M059J (cell line): ENCODE measurements at places on chromosomes 2 and 18.
A peak's percentile ranks its signal among the peaks of the same experiment; 100 is the strongest.

DNA sequence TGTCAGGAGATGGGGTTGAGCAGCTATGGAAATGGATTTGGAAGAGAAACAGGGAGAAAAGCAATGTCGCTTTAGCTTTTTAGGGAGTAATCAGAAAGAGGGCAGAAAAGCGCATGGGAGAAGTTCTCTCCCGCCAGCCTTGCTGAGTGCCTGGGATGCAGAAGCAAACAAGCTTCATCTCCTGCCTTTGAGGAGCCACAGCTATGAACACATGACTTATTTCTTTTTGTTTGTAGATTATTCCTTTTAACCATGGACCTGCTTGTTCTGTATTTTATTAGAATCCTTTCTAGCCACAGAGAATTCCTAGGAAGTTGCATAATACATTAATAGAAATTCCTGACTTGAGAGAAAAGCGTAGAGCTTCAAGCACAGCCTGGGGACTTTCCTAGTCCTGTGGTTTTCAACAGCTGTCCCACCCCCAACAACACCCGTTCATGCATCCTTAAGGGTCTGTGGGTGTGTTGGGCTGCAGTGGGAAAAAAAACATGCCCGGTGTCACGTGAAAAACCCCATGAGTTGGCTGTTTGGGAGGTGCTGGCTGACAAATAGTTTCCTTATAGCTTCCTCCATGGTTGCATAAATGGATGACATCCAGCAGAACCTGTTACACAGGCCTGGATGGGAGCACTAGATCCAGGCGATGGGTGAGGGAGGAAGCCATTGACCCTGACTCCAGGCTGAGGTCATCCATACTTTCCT is 14.9 kb downstream of the SLC9A4 start:
- peak; percentile 5 for DNase-seq

- DNase-seq: no peak
Observed at GRCh38 chr2:72109904-72110303, 37.8 kb downstream of the CYP26B1 start.

GRCh38 chr2:101017371-101017770 is 15.3 kb downstream of the RPL31 start:
- DNase-seq: no peak

DNA sequence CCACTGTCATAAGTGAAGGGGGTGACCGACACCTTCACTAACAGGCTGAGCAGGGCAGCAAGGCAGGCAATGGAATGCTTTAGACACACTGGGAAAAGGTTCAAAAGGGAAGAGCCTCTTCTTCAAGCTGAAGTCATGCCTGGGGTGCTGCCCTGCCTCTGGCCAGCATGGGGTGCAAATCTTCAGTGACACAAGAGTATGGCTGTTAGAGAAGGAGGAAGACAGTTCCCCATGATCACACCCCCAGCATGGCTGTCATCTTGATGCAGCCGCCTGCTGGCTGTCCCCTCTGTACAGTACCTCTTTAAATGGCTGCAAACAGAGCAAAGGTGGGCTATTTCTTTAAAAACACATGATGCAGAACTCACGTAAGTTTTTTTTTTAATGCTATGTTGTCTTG is 71.9 kb downstream of the INPP4A start:
- DNase-seq: no peak

GRCh38 chr2:106566050-106566449 is 78.9 kb downstream of the CD8B2 start:
- no peak for DNase-seq

DNA sequence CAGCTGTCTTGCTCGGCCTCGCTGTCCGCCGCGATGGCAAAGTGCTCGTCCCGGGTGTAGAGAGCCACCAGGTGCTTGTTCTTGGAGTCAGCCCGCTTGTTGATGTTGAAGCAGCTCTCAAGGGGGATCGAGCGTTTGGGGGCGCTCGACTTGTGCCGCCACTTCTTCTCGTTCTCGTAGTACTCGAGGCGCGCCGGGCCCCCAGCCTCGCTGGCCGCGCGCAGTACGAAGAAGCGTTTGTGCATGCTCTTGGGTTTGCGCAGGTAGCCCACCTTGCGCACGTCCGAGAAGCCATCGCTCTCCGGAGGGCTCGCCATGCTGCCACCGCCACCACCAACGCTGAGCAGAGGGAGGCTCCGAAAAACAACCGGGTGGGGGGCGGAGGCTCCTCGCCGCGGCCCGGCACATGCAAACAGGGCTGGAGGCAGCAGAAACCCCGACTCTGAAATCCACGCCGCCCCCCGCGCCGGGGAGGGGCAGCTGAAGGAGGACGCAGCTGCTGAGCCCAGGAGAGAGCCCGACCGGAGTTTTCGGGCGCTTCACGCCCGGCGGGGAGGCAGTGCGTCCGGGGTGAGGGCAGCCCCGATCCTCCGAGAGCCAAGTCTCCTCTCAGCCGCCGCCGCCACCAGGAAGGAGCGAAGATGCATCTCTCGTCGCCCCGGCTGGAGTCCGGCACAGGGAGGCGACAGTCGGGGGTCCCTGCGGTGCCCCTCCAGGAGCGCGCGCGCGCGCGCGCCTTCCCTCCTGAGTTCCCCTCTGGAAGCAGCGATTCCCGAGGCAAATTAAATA is 1.0 kb downstream of the IRS1 start:
- peak; percentile 37 for DNase-seq

DNA sequence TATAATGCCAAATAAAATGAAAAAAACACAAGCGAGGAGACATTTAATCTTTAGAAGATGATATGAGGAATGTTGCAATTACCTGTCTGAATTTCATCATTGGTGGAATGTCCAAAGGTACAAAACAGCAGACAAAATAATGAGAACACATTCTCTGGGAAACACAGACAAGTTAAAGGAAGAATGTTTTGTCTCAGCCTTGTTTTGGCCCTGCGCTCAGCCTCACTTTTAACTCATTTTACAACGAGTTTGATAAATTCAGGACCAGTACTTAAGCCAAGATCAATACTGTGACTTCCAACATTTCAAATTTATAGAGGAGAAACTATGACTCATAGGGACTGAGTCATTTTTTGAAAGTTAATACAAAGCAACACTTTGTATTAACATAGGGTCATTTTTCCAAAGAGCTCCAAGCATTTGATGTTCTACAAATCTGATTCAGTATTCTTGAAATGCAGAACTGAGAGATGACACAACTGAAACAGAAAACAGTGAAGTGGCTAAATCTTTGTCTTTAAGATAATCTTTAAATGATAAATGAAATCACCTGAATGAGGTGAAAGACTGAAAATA is 833.2 kb upstream of the CHAC2 start:
- DNase-seq: peak; percentile 58

GRCh38 chr2:204170411-204170810 is 233.8 kb downstream of the ICOS start:
- DNase-seq: no peak

DNA sequence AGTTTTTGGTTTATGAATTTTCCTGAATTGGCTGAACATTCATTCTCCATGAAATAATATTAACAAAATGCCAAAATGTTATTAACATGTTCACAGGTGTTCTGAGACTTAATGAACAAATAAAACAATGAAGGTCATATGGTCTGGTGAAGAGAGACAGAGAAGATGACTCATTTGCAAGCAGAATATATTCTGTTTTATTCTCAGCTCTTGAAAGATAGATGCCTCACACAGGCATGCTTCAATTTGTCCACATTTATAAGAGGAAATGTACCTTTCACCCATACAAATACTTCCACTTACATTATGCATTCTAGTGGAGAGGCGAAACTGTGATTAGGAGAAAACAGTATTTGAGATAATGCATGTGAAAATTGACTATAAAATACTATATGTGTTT is 75.4 kb upstream of the PGAP1 start:
- no peak for DNase-seq

- DNase-seq: peak; percentile 60
Observed at GRCh38 chr2:36607947-36608346, 10.0 kb upstream of the FEZ2 start.

DNA sequence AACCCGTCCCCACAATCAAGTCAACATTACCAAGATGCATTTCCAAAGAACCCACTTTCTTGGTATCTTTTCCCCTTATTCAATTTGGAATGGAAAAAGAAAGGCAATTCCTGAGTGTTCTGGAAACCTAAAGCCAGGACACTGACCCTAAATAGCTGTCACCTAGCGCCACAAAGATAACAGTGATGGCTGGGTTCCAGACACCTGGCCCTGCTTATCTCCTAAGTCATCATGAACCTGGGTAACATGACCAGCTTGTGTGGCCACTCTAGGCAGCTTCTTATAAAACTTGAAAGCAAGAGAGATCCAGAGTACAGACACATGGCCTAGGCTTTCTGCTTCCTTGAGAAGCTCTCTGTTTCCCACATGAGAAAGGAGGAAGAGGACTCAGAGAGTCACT is 95.4 kb downstream of the BOD1L2 start:
- no peak for DNase-seq

- DNase-seq: no peak
Observed at GRCh38 chr18:45723567-45724355, at the start of gene SLC14A1. SLC14A1 (plus strand) TSS chr18:45724181; CDS start chr18:45730321, 6,140 bp downstream.

DNA sequence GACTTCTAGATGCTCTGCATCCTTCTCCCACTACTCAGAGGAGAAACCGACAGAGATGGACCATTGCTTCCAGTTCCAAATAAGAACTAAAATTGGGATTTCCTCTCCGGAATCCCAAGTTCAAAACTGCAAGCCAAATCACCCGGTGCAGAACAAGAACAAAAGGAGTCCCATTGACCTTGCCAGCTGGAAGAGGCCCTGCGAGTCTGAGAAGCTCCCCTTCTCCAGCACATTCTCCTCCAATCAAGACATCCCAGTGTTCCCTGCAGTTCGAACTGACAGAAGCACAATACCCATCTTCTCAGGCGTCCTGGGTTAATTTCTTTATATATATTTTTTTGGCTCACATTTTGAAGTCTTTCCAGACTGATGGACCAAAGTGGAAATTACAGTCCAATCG is 195.3 kb upstream of the MEIS1 start:
- DNase-seq: no peak

DNA sequence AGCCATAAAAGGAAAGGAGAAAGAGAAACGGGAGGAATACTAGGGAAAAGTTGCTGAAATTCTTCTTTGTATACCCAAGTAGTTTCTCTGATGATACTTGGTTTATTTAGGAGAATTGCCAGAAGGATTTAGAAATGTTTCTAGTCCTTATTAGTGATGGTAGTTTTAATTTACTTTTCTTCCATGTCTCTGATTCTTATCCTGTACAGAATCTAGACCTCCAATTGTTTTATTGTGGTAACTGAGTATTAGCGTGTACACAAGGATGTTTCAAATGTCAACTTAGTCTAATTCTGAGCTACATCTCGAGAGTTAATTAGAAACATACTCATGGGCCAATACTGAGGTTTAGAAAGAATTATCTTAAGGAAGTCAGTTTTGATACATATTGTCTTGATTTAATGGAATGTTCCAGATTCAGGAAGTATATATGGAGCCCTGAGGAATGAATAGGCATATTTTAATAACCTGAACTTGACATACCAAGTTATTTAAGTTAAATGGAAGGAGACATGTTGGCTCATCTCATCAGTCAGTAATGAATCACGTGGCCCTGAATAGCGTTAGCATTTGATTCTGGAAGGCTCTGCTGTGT is 219.6 kb downstream of the LTBP1 start:
- peak; percentile 19 for DNase-seq

GRCh38 chr2:22930781-22931180 is 454.2 kb upstream of the KLHL29 start:
- no peak for DNase-seq

DNA sequence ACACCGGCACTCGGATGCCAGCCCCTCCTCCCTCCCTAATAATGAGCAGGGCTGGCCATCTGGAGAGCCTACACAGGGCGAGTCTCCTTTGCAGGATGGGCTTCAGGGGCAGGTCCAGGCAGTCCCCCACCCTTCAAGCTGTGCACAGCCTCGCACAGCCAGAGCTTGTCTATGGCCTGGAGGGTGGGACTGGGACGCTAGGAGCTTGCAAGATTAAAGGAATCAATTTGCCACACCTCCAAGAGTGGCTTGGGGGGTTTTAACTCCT is 43.9 kb upstream of the OTOF start:
- DNase-seq: no peak

DNA sequence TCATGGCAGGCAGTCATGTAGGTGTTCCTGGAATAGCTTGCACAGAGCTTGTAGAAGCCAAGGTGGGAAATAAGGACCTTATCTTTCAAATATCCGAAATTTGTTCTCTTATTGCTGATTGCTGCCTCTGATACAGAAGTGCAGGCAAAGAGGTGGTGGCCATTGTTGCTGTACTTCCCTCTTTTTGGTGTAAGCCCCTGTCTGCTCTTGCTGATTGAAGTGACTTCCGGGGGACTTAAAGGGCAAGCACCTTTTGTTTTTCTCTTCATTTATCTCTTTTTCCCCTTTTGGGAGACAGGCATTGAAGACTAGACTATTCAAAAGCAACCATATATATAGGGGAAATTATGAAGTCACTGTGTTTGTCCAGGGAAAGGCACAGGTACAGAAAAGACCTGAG is 131.6 kb upstream of the OTX1 start:
- DNase-seq: no peak

- DNase-seq: no peak
Observed at GRCh38 chr2:96113367-96113677, 3.0 kb downstream of the ADRA2B start.

DNA sequence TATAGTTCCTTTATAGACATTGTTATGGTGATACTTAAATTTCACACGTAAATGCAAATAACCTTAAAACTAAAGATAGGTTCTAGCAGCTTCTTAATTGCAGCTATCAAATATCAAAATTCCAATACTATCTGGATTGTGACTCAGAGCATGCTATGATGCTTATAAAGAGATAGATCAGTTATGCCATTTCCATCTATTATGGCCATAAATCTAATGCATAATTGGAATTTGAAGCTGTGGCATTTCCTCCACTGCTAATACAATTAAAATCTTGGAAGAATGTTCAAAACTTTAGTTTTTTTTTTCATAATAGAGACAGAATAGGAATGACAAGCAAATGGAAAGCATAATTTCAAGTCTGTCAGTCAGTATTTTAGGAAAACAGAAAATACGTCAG is 220.8 kb upstream of the GALNT5 start:
- DNase-seq: no peak

GRCh38 chr2:227038550-227039189 is 125.3 kb downstream of the COL4A4 start:
- no peak for DNase-seq

GRCh38 chr18:67411116-67411515 is 105.4 kb downstream of the DSEL start:
- no peak for DNase-seq
